ENCODE measurements at places on chromosomes 4 and X.

GRCh38 chrX:132184871-132185270 lies 34.4 kb downstream of the RAP2C start:
- DNase-seq: no peak

DNA sequence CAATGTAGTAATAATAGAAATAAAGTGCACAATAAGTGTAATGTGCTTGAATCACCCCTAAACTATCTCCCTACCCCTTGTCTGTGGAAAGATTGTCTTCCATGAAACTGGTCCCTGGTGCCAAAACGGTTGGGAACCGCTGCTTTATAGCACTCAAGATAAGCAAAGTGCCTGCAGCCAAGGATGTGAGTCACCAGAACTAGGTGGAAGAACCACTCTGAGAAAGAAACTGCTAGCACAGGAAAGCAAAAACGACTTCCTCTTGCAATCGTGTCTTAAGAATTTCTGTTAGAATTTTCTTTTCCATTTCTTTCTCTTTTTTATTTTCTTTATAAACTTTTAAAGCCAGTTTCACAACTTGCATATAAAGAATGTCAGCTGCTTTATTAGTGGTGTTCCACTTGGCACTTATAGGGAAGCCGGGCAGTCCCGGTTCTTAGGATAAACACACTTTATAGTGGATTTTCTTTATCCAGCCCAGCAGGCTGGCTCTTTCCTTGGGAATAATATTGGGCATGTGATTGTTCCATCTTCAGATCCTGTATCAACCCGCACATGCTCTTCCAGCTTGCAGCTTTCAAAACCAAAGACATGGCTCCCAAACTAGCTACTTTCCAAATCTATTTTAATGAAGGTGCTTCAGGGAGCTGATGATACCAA lies 32.3 kb upstream of the CXCL8 start:
- no peak for DNase-seq

DNA sequence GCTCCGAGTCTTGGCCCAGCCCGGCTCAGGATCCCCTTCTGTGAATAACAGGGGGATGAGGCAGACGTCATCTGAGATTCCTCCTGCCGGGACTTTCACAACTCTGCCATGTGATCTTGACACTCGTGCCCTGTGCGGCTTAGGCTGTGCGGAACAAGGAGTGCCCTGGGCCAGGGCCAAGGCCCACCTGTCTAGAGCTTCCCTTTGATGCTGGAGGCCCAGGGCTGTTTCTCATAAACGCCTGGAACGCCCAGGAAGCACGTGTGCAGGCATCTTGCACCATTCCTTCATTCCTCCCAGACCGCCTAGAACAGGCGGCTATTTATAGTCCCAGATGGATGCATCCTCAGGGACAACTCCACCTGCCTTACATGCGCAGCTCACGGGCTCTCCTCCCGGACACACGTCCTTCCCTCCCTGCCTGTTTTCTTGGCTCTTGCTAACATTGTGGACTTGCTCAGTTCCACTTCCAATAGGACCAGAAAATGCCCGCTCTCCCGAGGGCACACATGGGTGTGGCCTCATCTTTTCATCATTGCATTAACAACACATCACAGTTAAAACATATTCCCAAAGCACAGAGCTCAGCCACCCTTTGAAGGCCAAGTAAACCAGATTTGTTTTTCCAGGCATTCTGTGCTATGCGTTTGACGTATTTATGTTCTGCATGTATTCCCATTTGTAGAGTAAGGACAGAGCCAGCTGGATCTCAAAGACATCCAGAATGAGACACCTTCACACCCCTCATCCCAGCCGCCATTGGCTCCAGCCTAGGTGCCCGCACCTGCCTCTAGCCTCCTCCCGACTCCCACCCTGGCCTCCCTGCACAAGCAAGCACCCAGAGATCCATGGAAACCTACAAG lies 57.2 kb downstream of the ABLIM2 start:
- no peak for DNase-seq

DNA sequence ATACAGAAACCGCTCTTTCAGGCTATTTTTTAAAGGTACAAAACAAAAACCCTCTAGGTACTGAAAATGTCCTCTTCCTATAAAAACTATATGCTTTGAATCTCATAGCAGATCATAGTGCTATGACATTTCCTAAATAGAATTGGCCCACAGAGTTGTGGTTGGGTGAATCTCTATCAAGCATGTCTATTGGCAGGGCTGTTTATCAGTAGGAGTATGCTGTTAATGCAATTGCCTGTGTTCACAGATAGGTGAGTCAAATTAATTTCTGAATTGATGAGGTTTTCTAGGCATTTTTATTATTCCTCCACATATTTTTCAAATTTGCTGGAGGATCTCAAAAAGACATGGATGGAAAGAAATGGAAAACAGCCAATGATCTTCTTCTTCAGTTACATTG lies 73.9 kb downstream of the QRFPR start:
- no peak for DNase-seq
